Sciatic nerve (tissue), 2 donors: ENCODE measurements at places on chromosomes 1 and 21. TPM values are rescaled to one million over a fixed set of nuclear protein-coding genes. Genes with fewer than 3 reads are reported as not detected.

GRCh38 chr1:234169161-234169849, 204.0 kb upstream of the COA6 start:
- no peak for DNase-seq

S100A3 gene
- total RNA-seq, result not detected

DNA sequence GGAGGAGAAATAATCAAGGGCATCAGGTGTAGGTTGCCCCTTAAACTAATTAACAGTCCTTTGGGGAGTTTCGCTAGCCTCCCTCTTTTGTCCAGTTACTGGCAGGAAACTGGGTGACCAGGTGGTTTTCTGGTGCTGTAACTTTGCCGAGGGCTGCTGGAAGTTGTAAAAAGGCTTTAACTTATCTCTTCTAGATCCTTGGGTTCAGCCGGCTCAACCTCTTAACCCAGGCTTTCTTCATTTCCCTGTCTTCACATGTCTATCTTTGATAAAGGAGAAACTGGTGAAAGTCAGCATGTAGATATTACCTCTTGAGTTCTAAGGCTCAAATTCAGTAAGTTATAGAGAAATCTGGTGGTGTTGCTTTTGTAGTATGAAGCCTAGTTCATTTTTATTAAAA, 289.7 kb upstream of the NRIP1 start:
- no peak for DNase-seq

- no peak for DNase-seq
Measured at GRCh38 chr1:220741349-220741748, 6.8 kb upstream of the MTARC2 start.

DNA sequence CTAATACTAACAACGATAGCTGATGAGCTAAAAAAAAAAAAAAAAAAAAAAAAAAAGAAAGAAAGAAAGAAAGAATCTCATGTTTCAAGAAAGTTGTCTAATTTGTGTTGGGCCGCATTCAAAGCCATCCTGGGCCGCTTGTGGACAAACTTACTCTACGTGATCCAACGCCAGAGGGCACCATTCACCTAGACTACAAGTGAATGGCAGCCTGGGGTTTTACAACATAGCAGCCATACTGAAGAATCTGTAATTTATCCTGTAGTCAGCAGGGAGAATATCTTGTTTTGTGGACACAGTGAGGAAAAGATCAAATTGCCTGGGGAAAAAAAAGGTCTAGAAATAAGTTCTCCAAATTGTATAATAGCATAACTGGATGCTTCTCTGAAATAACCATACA, 47.0 kb downstream of the CYP2J2 start:
- peak; percentile 81 for DNase-seq

DNA sequence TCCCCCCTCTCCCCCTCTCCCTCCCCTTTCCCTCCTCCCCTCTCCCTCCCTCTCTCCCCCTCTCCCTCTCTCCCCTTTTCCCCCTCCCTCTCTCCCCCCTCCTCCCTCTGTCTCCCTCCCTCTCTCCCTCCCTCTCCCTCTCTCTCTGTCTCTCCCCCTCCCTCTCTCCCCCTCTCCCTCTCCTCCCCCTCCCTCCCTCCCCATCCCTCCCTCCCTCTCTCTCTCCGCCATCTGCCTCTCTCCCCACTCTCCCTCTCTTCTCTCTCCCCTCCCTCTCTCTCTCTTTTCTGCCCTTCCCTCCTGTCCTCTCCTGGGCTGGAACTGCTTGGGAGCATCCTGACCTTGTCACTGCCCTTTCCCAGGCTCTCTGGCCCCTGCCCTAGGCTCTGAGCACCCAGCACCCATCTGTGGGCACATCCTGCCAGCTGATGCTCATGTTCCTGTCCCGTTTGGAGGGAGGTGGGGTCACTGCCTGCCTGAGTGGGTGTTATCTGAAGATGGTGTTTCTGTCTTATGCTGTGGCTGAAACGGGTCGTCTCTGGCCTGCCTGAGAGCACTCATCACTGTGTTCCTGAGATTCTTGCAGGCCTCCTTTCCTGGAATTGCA, 10.8 kb downstream of the FTCD start:
- DNase-seq, result peak; percentile 47

- DNase-seq, result no peak
Measured at GRCh38 chr1:115291741-115292140, 46.3 kb downstream of the NGF start.

- DNase-seq, result no peak
Measured at GRCh38 chr1:57866998-57867397, 443.1 kb upstream of the DAB1 start.

GRCh38 chr1:202982715-202983430, 15.8 kb upstream of the CYB5R1 start:
- no peak for DNase-seq

CD1D gene
- 1.1 TPM for total RNA-seq

- no peak for DNase-seq
Measured at GRCh38 chr1:204476563-204476962, 18.0 kb downstream of the PIK3C2B start.

GRCh38 chr1:19438516-19439195, 46.7 kb downstream of the CAPZB start:
- no peak for DNase-seq

CENPF gene
- total RNA-seq, result 1.7 TPM

DNA sequence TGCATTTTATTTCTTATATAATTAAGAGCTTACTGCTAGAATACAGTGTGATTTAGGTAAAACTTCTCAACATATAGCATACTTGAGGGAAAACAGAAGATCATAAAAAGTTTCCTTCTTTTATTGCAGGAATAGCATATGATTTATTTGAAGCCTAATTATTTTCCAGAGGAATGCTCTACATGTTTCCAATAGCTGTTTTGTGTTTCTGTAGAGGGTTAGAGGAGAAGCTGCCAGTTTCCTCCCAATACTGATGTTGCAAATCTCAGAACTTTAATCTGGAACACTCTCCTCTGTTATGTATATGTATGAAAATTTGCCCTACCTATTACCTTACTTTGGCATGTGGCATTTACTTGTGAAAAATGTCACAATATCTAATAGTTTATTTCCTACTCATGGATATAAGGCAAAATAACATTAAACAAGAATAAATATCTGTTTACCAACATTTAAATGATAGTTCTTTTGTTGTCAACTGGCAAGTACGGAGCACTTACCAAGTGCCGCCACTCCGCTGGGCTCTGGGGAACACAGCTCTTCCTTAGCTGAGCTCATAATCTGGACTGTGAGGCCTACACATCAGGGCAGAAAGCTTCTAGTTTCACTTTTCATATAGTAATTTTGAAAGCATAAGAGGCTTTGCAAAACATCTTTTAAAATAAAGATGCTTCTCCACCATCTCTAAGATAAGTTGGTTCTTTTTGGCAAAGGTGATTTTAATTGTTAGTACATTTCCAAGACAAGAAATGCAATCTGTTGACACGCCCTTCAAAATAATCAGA, 239.8 kb upstream of the C1orf105 start:
- DNase-seq, result peak; percentile 63

DNA sequence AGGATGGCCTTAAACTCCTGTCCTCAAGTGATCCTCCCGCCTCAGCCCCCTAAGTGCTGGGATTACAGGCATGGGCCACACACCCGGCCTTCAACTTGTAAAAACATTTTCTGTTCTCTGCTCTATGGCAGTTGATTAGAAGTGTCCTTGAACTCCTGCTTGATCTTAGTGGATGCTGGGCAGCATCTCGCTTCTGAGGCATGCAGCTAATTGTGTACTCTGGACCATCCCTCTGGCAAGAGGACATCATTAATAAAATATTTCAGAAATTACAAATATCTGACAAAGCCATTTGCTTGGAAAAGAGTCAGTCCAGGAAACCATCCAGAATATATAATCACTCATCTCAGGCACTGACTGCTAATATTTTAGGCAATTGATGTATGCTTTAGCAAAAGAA, 8.1 kb downstream of the NGF start:
- DNase-seq, result no peak

GRCh38 chr1:226135059-226135651, 51.4 kb downstream of the ACBD3 start:
- DNase-seq, result peak; percentile 54

- no peak for DNase-seq
Measured at GRCh38 chr1:77655431-77655974, 27.0 kb downstream of the ZZZ3 start.

MNDA gene
- total RNA-seq, result 27.8 TPM

- no peak for DNase-seq
Measured at GRCh38 chr1:89516055-89516454, 8.6 kb upstream of the LRRC8B start.

DNA sequence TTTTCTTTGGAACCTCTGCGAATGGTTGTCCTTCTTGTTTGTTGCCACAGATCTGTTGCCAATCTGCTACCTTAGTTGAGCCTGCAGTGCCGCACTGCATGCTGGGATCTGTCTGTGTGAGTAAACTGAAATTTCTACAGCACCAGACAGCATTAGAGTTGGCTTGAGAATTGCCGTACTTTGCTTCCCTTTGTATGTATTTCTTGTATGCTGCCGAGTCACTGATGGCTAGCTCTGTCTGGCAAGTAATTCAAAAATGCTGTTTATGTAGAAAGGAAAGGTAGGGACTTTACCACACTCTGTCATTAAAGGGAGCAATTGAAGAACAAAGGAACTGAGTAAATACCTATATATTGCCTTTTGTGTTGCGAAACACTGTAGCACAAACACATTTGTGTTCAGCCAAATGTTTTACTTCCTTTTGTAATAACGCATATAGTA, 857.4 kb downstream of the USP25 start:
- DNase-seq, result no peak

DNA sequence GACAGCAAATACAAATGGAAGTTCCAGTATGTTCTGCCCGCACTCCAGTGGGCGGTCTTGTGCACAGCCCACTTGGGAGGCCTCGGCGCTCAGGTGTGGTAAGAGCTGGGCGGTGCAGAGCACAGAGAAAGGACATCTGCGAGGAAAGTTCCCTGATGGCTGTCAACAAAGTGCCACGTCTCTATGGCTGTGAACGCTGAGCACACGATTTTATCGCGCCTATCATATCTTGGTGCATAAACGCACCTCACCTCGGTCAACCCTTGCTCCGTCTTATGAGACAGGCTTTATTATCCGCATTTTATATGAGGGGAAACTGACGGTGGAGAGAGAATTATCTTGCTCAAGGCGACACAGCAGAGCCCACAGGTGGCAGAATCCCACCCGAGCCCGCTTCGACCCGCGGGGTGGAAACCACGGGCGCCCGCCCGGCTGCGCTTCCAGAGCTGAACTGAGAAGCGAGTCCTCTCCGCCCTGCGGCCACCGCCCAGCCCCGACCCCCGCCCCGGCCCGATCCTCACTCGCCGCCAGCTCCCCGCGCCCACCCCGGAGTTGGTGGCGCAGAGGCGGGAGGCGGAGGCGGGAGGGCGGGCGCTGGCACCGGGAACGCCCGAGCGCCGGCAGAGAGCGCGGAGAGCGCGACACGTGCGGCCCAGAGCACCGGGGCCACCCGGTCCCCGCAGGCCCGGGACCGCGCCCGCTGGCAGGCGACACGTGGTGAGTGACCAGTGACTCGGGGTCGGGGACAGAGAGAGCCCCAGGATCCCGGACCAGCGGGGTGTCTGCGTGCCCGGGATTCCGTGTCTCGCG, at the start of gene IL12RB2:
IL12RB2 (plus strand) TSS at position 623 of the 810 bp plus-strand sequence. CDS start 12,496 bp downstream, outside the sequence.
- DNase-seq, result no peak

- no peak for DNase-seq
Measured at GRCh38 chr1:221632072-221632471, 109.8 kb downstream of the DUSP10 start.

DNA sequence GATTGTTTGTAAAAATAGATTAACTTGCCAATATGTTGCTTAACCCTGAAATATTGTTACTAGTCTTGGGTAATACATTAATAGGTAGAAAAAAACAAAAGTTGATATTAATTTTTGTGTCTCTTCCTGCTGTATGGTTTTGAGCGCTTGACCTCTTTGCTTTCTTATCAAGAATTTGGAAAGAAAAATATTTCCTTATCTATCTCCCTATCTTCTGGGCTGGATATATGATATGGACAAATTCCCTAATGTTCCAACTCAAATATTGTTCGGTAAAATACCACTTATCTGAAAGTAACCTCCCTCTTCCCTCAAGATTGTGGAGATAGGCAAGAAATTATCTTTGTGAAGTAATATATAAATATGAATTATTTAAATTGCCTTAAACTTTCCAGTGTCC, 57.3 kb downstream of the ADGRL4 start:
- no peak for DNase-seq

GRCh38 chr1:232766241-232766890, 38.9 kb upstream of the MAP10 start:
- DNase-seq, result no peak

MX2 gene
- total RNA-seq, result 19.0 TPM
